ENCODE measurements at places on chromosomes 5 and 9.
A peak's percentile ranks its signal among the peaks of the same experiment; 100 is the strongest.

DNA sequence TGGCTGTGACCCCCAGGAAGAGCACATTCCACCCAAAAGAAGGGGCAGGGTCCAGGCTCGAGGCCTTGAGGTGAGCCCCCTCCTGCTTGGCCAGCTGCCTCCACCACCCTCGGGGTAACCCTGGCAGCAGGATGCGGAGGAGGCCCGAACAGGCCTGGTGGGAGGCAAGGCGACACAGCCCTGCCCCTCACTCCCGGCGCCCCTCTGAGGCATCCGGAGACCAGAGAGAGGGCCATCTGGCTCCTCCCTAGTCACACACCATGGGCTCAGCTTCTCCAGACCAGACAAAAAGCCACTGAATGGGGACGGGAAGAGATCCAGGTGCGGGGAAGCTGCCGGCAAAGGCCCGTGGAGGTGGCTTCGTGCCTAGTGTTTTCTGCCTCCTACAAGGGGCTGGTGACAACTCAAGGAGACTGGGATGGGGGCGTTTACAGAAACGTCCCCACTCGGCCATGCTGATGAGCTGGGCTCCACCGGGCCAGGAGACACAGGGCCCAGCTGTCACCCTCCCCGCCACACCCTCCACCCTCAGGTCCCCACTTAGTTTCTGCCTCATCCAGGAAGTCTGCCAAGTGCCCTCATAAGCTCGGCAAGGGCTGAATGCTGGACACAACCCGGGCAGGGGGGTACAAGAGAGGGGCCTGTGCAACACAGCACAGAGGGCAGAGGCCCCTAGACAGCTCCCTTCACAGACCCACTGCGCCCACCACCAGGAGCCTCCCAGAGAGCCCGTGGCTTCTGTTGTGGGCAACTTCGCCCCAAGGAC is 41.9 kb downstream of the NACC2 start:
- no peak for DNase-seq

DNA sequence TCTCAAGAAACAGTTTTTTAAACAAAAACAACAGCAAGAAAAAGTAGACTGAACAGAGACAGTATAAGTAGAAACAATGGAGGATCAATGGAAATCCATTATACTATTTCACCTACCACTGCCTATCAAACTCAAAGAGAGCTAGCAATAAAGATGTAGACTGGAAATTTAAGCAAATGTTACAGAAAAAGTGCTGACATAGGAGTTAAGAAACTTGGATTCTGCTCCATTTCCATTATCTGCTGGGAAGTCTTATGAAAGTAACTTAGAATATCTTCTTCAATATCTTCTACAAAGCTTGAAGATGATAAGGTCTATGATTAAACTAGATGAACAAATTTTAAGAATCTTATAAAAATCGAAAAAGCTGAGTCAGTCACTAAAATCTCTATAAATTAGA is 1469.8 kb upstream of the C9orf72 start:
- no peak for DNase-seq

DNA sequence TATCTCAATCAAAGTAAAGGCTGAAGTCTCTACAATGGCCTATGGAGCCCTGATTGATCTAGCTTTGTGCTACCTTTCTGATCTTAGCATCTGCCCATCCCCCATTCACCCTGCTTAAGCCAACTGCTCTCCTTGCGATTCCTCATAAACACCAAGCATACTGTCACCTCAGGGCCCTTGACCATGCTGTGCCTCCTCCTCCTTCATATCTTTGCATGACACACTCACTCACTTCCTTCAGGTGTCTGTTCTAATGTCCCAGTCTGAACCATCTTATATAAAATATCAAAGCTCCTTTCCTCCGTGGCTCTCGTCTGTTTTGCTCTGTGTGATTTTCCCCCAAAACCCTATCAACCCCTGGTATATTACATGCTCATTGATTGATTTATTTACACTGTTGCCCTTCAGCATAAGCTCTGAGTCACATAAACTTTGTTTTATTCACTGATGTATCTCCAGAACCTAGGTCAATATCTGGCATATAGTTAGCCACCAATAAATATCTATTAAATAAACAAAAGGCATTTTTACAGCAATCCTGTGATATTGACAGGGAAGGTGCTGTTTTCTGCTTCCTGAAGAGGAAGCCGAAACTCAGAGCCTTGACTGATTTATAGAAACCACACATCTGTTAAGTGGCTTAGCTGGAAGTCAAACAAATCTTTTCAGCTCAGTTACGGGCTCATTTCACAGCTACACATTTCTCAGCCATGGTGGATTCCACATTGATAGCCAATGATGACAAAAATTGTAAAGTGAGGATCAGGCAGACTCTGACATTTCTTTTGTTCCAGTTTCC is 103.6 kb downstream of the BOD1 start:
- DNase-seq: no peak

- DNase-seq: no peak
Observed at GRCh38 chr5:157747766-157748700, 4.5 kb downstream of the LSM11 start.

- DNase-seq: peak; percentile 77
Observed at GRCh38 chr5:149731617-149732323, 1.7 kb downstream of the PPARGC1B start.

DNA sequence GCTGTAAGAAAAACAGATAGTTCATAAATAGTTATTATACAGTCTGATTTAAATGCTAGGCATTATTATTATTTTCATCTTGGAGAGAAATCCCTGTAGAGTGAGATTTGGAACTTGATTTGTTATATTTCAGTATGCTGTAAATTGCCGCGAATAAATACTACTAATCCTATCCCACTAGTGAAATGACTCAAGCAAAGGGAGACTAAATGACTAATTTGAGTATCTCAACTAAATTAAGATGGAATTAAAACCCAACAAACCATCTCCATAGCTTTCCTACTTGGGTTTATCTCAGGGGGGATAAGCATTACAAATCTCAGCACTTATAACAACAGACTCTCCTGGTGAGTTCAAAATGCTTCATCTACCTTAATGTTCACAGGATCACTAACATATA is 206.0 kb downstream of the MCTP1 start:
- no peak for DNase-seq

DNA sequence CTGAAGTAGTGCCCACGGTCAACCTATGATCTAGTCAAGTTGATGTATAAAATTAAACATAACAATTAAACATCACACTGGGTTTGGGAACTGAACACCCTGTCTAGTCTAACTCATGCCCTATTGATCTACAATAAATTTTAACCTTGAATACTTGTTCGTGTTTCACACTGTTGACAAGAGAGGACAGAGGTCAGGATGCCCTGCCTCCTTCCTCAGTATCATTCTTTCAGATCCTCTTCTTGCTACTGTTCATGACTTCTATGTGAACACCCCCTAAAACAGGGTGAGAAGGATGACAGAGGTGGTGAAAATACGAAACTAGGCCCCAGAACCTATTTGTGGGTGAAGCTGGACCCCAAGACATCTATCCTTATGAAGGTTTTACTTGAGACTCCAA is 8.1 kb upstream of the MAT2B start:
- no peak for DNase-seq

GRCh38 chr5:105639511-105639910 is 2031.2 kb downstream of the EFNA5 start:
- no peak for DNase-seq

- DNase-seq: no peak
Observed at GRCh38 chr9:6272229-6272598, 56.0 kb upstream of the TPD52L3 start.

GRCh38 chr9:137670391-137671195 is 51.8 kb downstream of the EHMT1 start:
- no peak for DNase-seq

- DNase-seq: no peak
Observed at GRCh38 chr5:86127696-86128095, 490.0 kb upstream of the COX7C start.

DNA sequence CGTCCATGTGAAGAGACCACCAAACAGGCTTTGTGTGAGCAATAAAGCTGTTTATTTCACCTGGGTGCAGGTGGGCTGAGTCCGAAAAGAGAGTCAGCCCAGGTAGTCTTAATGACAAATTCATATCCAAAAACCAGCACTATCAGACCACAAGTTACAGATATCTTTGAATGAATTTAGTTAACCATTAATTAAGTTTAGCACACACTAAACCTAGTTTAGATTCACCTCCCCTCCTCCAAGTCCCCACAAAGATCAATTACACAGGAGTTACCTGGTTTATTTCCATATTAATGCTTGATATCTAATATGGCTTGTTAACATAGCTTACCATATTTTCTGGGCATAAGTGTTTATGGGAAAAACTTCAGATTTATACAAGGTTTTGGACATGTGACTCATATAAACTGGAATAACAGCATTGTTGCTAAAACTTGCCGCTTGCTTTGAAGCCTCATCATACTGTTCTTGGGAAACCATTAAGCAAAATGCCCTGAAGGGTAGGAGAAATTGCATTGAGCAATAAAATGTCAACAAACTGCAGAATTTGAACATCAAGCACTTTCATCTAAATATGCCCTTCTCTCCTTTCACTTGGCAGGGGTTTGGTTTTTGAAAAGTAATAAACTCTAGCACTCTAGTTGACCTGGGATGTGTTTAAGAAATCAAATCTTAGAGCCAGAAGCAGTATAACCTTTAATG is 166.9 kb downstream of the SNCAIP start:
- no peak for DNase-seq

DNA sequence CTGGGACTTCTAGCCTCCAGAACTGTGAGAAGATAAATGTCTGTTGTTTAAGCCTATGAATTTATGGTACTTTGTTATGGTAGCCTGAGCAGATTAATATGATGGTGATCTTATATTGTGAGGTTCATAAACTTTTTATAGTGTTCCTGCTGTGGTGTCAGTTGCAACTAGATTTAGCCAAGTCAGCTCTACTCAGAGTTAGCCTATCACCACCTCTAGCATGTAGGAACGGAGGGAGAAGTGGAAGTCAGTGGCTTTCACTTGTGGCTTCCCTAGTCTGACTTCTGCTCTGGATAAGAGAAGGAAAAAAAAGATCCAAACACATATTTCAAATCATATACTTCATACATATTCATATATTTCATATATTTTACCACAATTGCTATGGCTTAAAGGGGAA is 6.6 kb downstream of the POC5 start:
- DNase-seq: no peak

DNA sequence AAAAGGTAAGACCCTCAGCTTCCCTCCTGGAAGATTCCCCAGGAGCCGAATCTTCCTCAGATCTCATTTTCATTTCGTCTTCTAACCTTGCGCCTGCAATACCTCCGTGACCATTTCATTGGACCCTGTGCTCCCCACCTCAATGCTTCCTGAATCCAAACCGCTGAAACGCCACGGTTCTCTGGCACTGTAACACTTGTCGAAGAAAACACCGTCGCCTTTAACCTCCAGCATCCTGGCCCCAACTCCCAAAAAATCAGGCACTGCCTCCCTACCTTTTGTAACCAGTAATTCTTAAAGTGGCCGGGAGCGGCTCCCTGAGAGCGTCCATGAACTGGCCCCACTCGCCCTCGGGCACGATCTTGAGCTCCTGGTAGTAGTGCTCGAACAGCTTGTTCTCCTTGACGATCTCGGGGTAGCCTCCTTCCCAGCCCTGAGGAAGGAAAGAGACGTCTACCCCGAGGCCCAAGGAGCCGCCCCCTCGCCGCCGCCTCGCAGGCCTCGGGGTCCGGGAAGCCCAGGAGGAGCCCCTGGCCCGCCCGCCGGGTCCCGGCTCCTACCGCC is 438 bp downstream of the NSUN2 start:
- no peak for DNase-seq

All from stimulated activated CD4-positive, alpha-beta T cell treated with anti-CD3 and anti-CD28 coated beads, TNF-alpha, amount 100 ng/mL, for 4 hours (primary cell).